ENCODE measurements at places on chromosomes 1 and 21.

GRCh38 chr1:247487057-247487456 is 29.2 kb upstream of the OR2B11 start:
- peak; percentile 56 for DNase-seq

GRCh38 chr1:53572065-53572814 is 113.0 kb downstream of the DMRTB1 start:
- DNase-seq: no peak

DNA sequence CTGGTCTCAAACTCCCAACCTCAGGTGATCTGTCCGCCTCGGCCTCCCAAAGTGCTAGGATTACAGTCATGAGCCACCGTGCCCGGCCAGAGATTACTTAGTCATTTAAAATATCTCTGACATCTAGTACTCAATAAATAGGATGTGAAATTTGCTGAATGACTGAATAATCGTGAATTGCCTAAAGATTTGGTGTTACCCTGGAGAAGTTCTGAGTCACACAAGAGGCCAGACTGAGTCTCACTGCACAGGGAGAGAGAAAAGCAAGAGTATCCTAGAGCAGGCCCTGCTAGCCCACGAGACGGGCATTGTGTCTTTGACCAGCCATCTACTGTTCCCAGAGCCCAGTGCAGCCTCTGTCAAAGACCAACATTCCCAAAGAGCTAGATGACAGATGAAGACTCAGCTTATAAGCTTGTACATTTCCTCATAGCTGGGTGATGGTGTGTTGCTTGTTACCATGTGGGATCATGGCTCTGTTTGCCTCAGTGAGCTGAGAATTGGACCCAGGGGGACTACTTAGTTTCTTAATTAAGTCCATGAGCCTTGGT is 5.6 kb upstream of the EIF4G3 start:
- DNase-seq: peak; percentile 20

DNA sequence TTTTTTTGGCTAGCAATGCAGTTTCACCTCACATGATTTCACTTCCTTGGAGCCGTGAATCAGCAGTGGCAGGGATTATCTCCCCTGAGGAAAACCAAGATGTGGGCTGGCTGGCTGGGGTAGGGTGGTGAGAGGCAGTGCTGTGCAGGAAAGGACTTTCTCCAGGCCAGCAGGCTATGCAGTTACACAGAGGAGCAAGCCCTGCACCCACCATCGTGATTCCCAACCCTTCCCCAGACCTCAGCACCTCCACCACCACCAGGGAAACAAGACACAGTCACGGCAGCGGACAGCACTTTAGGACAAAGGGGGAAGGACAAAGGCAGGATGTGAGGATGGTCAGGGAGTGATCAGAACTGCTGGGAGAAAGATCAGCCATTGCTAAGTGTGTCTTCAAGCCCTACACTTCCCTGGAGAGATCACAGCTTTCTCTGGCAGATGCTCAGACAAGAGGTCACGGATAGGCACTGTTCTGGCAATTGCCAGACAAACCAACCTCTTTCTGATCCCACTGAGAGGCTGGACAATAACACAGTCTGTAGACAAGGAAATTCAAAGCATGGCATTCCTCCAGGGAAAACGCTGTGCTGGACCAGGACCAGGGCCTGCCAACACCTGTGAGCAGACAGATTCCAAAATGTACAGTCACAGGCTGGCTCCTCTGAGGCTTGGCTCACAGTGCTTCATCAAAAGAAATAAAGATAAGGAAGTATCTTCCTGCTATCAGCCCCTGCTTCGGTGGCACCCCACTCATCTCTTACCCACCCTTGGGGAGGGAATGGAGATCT is 509.4 kb downstream of the SMYD3 start:
- no peak for DNase-seq

- no peak for DNase-seq
Measured at GRCh38 chr1:207430602-207431001, 23.5 kb upstream of the CR2 start.

GRCh38 chr1:57850176-57850940 is 426.5 kb upstream of the DAB1 start:
- no peak for DNase-seq

DNA sequence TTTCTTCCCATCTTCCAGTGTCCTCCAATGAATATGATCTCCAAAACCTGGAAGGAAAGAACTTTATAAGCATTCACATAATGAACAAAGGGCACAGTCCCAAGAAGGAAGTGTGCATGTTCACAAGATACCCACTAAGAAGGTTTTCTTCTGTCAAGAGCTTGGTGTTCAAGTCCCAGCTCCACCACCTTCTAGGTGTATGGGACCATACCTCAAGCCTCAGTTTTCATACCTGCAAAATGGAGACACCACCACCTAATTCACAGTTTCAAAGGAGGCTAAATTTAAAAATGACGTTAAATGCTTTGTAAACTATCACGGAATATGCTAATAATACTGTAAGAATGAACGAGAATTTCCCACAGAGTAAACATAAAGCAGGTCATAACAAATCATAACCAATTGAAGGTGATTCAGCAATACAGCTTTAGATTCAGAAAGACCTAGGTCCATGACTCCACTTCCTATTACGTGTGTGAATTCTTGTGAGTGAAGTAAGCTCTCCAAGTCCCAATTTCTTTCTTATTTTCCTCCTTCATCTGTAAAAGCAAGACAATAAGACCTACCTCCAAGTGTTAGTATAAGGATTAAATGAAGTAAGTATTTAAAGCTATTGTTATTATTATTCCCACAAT is 8.1 kb upstream of the KTI12 start:
- DNase-seq: no peak

GRCh38 chr1:224507771-224508523 is 73.3 kb upstream of the WDR26 start:
- no peak for DNase-seq

DNA sequence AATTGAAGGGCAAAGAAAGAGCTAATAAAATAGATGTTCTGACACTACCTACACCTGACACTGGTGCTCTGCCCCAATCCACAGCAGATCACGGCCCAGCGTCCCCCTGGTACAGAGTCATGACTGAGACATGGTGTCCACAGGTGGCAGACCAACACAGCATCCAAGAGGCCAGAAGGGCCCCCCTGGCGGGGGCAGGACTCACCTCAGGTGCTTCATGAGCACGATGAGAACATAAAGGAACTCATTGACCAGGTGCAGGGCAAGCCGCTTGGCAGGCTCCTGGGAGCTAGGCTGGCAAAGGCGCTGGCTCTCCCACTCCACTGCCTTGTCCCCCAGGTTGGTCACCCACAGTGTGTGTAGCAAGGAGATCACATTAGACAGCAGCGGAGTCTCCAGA is 20.4 kb downstream of the MRAP start:
- no peak for DNase-seq

GRCh38 chr1:213061263-213061662 is 10.2 kb downstream of the RPS6KC1 start:
- no peak for DNase-seq

DNA sequence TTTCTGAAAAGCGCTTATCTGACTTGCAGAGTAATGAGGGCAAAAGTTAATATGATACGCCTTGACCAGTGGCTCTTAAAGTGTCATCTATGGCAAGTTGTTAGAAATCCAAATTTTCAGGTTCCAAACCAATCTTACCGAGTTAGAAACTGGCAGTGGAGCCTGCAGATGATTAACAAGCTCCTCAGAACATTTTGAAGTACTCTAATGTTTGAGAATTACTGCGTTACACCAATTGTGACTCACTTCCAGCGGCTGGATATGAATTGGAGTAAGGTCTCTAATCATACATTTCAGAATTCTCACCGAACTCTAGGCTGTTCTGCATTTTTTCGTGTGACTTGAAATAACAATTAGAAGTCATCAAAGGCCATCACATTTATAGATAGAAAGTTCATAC is 73.5 kb upstream of the TMPRSS15 start:
- no peak for DNase-seq

DNA sequence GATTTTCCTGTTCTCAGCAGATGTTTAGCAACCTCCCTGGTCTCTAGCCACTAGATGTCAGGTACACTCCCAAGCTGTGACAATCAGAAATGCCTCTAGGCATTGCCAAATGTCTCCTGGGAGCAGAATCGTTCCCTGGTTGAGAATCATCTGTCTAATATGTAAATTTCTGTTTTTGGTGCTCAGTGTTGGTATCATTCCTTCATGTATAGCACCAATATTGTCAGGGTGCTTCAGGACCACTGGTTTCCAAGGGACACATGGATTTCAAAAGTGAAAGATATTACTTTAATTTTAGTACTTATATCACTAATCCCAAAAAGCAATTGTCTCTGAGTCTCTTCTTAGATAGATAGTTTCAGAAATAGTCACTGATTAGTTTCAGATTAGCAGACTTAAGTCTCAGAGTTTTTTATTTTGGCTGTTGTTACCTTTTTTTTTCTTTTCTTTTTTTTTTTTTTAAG is 160.1 kb downstream of the PTPRC start:
- no peak for DNase-seq

DNA sequence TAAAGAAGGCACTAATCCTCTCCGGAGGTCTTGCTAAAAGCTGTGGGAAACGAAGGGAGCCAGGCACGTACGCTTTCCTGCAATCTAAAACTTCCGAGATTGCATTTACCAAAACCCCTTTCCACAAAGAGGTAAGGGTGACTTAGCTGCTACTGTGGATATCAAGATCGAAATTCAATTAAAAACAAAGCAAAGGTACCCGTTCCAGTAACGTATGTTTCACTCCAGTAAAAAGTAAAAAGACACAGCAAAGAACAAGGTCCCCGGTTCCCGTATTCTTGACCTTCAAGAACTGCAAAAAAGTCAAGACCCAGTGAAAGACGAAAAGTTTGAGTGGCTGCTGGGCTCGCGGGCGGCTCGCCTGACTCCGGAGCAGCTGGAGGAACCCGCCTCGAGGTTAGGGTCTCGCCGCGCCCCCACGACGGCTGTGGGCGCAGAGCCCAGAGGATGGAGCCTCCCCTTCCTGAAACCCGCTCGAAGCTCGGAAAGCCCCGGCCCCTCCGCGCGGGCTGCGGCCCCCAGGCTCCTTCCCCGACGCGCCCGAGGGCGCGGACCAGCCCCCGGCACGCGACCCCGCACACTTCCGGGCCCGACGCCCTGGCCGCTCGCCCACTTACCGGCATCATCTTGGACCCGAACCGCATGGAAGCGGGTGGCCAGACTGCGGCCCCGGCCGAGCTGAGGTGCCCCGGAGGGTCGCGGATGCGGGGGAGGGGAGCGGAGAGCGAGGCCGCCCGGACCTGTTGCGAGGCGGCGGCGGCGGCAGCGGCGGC is 524 bp downstream of the TP53BP2 start:
- peak; percentile 64 for DNase-seq

- DNase-seq: no peak
Measured at GRCh38 chr1:170481000-170481399, 51.0 kb upstream of the GORAB start.

DNA sequence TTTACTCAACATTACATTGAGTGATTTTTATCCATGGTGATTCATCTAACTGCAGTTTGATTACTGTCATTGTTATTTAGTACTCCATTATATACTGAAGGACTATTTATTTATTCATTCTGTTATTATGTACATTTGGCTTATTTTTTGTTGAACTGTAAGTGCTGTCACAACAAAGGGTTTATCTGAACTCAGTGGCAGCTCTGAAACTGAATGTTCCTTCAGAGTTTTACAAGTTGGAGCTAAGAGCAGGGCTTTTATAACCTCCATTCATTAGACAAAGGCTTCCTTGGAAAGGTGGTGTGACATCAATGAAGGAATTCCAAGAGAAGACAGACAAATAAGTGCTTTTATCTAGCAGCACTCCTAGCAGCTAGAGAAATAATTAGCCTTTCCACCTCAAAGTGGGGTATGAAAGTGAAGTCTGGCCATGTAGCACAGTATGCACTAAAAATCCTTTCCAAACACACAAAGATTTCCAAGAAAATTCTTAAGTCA is 83.3 kb upstream of the GORAB start:
- no peak for DNase-seq

DNA sequence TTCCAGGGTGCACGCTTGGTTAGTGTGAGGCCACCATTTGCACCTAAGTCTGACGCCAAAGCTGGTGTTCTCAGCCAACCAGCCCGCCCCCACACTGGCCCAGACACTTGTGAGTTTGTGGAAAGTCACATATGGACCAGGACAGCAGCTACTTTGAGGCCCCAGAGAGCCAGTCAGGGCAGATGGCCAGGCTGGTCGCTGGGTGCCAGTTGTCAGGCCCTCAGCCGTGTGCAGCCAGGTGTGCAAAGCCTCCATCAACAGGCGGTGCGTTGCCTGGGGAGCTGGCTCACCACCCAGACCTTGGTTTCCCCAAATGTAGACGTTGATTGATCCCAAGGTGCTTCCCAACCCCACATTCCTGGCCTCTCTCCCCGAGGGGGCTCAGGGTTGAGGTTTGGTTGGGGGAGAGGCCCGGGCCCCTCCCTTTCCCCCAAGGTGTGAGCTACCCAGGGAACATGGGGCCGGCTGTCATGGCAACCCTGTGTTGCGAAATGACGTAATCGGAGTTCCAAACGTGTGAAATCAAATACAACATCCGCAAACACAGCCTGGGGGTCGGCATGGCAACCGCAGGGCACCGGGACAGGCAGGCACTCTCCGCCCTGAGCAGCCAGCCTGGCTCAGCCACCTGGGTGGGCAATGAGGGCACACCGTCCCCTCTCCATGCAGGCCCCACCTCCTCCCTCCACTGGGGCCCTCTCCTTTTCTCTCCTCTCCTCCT is 42.2 kb upstream of the WNT4 start:
- no peak for DNase-seq

DNA sequence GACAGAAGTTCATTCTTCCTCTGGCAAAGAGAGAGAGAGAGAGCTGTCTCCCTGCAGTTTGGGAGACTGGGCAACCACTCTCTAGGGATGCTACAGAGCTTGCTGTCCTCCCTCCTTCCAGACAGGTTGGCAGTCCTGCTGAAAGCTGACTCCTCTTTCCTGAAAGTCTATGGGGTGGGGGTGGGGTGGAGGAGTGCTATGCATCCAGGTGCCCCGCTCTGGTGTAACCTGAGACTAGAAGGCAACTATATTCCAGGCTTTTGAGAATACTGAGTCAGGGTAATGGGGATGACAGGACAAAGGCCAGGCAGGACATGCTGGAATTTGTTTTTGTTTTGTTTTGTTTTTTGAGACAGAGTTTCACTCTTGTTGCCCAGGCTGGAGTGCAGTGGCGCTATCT is 55.4 kb downstream of the OPTC start:
- DNase-seq: no peak

GRCh38 chr1:18681423-18681835 is 50.8 kb downstream of the PAX7 start:
- DNase-seq: peak; percentile 56

DNA sequence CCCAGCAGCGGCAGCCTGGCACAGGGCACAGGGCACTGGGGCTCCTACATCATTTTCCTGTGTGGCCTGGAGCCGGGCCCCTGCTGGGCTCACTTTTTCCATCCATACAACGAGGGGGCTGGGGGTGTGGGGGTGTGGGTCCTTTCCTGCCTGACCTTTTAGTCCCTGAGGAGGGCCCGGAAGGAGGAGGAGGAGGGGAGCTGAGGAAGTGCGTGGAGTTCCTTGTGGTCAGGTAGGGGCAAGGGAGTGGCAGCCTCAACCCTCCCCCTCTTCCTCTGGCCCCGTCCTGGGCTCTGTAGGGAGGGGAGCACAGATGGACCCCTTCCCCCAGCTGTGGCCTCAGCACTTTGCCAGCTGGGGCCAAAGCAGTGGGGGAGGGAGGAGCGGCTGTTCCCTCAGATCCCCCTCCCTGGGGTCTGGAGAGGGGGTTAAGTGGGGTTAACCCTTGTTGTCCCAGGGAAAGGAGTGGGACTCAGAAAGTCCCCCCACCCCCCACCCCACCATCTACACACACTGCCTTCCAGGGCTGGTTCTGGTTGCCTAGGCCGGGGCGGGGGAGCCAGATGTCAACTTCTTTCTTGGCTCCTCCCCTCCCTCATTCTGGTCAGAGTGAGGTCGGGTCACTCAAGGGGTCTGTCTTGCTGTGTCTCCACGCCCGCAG is 5.7 kb downstream of the NTRK1 start:
- DNase-seq: no peak

- peak; percentile 77 for DNase-seq
Measured at GRCh38 chr1:229127301-229127700, 143.6 kb upstream of the RAB4A start.

Measured in inflammatory macrophage treated with lipopolysaccharide for 1 hour (primary cell).